ENCODE measurements at places on chromosomes 11 and 22.

GRCh38 chr11:96899971-96900370 is 510.2 kb downstream of the JRKL start:
- DNase-seq: no peak

DNA sequence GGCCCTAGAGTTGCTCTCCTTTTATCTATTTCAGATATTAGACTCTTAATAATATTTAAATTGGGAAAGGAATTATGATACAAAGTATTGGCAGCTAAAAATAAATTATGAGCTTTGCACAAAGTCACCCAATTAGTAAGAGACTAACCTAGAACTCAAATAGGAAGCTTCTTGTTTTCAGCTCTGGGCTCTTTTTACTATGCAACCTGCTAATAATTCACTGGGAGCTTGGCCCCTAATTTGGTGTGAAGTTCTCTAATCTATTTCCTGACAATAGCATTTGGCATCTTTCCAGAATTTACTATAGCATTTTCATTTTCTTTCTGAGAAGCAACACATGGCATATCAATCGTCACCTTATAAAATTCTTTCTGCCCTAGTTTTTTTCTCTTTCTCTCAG is 727.7 kb upstream of the ANO5 start:
- DNase-seq: no peak

DNA sequence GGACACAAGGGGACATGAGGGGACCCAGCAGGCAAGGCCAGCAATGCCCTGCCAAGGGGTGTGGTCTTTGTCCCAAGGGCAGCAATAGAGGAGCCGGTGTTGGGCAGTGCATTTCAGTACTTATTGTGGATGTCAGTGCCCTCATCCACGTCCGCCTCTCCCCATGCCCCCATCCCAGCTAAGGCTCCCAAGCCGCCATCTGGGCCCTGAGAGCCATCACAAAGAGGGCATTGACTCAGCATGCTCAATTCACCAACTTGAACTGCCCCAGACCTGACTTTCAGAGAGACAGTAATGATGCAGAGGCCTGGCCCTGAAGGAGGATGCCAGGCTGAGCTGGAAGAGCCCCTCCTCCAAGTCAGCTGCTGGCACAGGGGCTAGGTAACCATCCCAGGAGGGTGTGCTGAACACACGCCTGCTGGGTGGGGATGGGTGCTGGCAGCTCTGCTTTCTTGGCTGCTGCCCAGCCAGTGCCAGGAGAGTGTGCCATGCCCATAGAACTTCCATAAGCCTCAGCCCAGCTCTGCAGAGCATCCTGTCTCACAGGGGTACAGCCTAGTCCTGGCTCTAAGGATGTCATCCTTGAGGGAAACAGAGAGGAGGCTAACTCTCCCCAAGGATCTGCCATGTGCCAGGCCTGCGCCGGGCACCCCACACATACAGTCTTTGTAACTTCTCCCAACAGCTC is 46.5 kb downstream of the PDE2A start:
- no peak for DNase-seq

GRCh38 chr11:77547863-77548551 is 41.7 kb upstream of the AQP11 start:
- peak; percentile 46 for DNase-seq

DNA sequence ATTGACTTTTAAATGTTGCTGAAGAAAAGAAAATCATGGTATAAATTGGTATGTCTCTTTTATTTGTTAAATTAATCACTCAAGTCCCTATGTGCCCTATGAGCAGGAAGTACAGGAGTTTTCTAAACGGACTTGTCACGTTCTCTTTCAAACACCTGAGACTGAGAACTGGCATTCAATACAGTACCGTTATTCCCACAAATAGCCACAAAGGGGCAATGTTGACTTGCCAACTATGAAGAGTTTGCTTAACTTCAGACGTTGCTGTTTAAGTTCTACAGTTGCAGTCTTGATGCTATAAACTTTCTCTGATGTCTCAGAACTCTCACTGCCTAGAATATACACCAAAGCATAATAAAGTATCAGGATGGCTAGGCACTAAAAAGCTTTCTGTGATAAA is 7.6 kb downstream of the OR56A1 start:
- DNase-seq: no peak

DNA sequence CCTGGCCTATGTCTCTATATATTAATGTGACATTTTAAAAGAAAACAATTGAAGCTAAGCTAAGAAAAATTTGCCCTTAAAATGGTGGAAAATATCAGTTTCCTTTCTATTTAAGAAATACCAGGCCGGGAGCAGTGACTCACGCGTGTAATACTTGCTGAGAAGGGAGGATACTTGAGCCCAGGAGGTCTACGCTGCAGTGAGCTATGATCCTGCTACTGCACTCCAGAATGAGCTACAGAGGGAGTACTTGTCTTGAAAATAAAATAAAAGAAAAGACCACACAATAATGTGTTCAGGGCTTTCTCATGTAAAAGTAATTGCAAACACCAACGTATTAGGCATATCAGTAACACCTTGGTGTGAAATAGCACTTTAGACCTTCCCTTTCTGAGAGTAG is 1.4 kb upstream of the PRSS23 start:
- peak; percentile 79 for DNase-seq

DNA sequence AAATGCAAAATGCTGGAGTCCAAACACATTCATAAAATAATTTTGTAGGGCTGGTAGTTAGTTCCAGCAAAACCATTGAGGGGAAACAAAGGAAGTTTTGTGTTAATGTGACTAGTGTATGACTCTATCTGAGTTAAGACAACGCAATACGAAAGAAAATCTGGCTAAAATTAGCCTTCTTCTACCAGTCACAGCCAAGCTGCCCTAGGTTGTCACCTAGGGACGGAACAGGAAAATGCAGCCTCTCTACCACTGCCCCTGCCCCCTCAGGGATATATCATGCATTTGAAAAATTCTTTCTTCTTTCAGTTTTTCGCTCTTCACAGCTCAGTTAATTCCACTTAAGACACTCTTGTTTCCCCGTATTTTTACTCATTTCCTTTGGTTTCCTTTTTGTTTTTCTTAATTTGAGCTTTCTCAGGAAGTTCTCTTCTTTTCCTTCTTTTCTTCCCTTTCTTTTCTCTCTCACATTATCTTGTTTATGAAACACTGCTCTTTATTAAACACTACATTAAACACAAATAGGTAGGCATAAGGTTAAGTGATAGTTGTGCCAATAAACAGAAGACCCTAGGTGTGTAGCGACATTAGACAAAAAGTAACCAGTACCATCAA is 30.6 kb downstream of the KIRREL3 start:
- no peak for DNase-seq

- DNase-seq: no peak
These were observed 83.3 kb downstream of the ZC3H12C start for GRCh38 chr11:110176366-110177085.

- no peak for DNase-seq
These were observed 56.3 kb upstream of the PDE3B start for GRCh38 chr11:14587258-14587657.

- DNase-seq: no peak
These were observed 56.7 kb downstream of the AMBRA1 start for GRCh38 chr11:46537121-46537520.

- DNase-seq: no peak
These were observed 650.1 kb upstream of the RAG2 start for GRCh38 chr11:37248145-37248544.

DNA sequence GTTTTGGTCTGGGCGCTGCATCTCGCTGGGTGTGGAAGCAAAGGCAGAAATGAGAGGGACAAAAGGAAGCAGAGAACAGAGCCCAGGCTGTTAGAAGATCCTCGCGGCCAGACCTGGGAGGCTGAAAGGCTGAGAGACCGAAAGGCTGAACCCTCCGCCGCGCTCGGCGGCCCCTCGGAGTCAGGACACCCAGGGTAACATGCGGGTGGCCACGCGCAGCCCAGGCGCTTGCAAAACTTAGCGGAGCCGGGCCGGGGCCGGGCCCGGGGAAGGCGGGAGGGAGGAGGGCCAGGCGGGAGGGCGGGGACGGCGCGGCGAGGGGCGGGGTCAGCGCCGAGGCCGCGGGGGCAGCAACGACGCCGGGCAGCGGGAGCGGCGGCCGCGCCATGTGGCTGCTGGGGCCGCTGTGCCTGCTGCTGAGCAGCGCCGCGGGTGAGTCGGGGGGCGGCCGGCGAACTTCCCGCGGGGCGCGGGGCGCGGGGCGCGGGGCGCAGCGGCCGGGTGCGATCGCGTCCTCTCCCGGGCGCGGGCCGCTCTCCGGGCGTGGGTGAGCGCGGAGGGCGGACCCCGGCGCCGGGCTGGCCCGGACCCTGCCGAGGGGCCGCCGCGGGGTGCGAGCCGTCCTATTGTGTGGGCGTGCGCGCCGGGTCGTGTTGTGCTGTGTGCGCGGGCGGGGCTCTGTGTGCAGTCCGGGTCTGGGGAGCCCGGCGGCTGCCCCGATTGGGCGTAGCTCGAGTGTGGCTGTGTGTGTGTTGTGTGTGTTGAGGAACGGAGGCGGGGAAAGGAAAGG is at the start of gene LDLRAD3:
TSS of gene LDLRAD3 (plus strand) at position 350 of the 790 bp plus-strand sequence. CDS start at position 387, 37 bp downstream.
- DNase-seq: peak; percentile 39

DNA sequence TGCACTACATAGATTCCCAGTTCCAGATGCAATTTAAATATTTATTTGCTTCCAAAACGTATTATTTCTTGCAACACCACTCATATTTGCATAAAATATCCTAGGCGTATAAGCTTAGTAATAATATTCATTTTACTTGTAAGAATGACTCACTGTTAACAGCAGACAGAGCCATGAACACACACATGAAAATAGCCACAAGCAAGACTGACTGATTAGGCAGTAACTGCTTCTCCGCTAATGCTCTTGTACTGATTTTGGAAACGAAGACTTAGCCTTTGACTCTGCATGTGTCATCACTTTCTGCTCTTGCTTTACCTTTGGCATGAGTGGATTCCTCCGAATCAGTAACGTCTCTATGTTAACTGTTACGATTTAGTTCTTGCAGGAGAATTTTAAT is 6.0 kb downstream of the OR10Q1 start:
- DNase-seq: no peak

GRCh38 chr11:125603207-125603606 is 10.6 kb downstream of the STT3A start:
- DNase-seq: no peak

- DNase-seq: no peak
These were observed 2.4 kb upstream of the MFNG start for GRCh38 chr22:37488337-37489135.

DNA sequence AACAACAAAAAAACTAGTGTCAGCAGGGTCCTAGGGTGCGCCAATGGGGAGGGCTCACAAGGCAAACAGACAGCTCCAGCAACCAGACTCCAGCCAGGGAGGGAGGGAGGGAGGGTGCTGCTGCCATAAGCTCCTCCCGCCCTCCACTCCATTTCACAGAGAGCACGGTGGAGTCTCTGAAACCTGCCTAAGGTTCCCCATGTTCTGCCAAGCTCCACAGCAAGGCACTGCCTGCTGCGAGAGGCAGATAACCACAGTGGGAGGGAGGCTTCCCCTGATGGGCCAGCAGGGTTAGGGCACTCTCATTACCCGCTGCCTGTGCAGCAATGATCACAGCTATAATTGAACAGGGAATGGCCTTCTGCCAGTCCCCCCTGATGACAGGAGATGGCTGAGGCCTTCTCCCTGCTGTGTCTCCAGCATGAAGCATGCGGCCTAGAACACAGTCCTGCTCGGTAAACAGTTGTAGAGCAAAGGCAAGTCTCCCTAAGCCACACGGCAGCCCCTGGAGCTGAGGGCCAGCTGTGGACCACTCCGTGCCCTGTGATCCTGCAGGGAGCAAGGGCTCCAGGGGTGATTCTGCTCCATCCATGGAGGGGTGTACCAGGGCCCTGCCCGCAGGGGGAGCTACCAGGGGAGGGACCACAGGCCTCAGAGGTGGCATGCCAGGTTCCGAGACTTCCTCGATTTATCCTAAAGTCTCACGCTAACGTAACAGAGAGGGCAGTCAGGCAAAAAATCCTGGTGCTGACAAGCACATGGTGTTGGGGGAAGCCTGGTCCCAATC is 42.9 kb downstream of the PC start:
- peak; percentile 88 for DNase-seq

GRCh38 chr11:75422248-75423231 is 10.5 kb downstream of the KLHL35 start:
- DNase-seq: no peak

- DNase-seq: peak; percentile 64
These were observed 728 bp downstream of the TBC1D22A start for GRCh38 chr22:46763051-46763705.

DNA sequence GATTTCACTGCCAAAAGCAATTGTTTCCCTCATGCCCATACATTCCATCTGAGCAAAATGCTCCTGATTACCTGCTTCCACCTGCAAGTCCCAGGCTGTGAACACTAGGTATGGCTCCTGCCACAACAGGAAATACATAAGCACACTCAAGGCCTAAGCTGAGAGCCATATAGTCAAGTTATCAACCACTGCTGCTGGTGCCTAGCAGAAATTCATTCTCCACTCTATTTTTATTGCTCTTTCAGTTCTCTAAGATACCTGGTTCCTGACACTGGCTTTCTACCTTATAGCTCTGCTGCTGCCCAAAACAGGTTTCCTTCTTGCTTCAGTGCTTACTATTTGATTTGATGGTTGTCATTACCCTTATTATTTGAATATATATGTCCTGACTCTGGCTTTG is 31.6 kb downstream of the SLC36A4 start:
- no peak for DNase-seq

Data from smooth muscle cell of the brain vasculature (primary cell).